Effector memory CD4-positive, alpha-beta T cell (primary cell): ENCODE measurements at places on chromosomes 12 and 14.

- no peaks in the 10 kb centered on the region for H3K36me3 ChIP-seq
- H3K27ac ChIP-seq, result no peak overlapping the region
- no peak overlapping the region for H3K4me3 ChIP-seq
- H3K27me3 ChIP-seq, result peaks cover 13% of the 10 kb centered on the region
- no peak for DNase-seq
These were observed 34.9 kb upstream of the TMEM179 start for GRCh38 chr14:104639471-104639870.

- no peak for DNase-seq
- H3K27ac ChIP-seq, result no peak overlapping the region
- H3K27me3 ChIP-seq, result no peaks in the 10 kb centered on the region
- H3K36me3 ChIP-seq, result no peaks in the 10 kb centered on the region
These were observed 181.0 kb downstream of the IPO8 start for GRCh38 chr12:30514666-30515065.

DNA sequence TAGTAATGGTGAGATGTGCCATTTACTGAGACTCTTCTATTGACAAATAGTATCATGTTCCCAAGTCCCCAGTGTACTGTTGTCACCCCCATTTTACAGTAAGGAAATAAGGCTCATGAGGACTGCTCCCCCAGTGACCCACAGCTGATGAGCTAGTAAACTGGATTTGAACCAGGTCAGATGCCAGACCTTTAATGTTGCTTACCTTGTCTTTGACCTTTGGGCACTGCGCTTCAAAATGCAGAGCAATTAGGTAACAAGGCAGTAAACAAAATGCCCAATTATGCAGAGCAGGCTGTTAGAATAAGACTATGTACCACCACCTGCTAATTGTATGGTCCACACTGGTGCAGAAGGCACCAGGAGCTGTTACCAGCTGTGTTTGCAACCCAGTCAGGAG lies 38.5 kb upstream of the RIN3 start:
- H3K27me3 ChIP-seq, result no peaks in the 10 kb centered on the region
- H3K4me3 ChIP-seq, result no peak overlapping the region
- no peaks in the 10 kb centered on the region for H3K36me3 ChIP-seq

GRCh38 chr12:25020621-25021243 lies 71.8 kb upstream of the BCAT1 start:
- no peaks in the 10 kb centered on the region for H3K36me3 ChIP-seq
- no peak overlapping the region for H3K4me3 ChIP-seq
- H3K27ac ChIP-seq, result no peak overlapping the region

DNA sequence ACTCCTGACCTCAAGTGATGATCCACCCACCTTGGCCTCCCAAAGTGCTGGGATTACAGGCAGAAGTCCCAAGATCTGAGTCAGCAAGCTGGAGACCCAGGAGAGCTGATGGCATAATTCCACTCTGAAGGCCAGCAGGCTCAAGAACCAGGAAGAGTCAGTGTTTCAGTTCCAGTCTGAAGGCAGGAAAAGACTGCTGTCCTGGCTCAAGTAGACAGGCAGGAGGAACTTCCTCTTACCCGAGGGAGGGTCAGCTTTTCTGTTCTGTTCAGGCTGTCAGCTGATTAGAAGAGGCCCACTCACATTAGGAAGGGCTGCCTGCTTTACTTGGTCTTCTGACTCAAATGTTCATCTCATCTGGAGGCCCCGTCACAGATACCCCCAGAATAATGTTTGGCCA lies 206.0 kb upstream of the MYL2 start:
- no peak overlapping the region for H3K27ac ChIP-seq
- no peaks in the 10 kb centered on the region for H3K4me1 ChIP-seq
- no peak for DNase-seq
- no peaks in the 10 kb centered on the region for H3K36me3 ChIP-seq
- no peak overlapping the region for H3K4me3 ChIP-seq
- H3K27me3 ChIP-seq, result no peaks in the 10 kb centered on the region

GRCh38 chr12:79381248-79382208 lies 309.2 kb downstream of the PAWR start:
- H3K27ac ChIP-seq, result no peak overlapping the region
- H3K27me3 ChIP-seq, result no peaks in the 10 kb centered on the region
- no peaks in the 10 kb centered on the region for H3K36me3 ChIP-seq
- no peak overlapping the region for H3K4me3 ChIP-seq
- H3K4me1 ChIP-seq, result no peaks in the 10 kb centered on the region
